ENCODE measurements at places on chromosomes 2 and 18.

DNA sequence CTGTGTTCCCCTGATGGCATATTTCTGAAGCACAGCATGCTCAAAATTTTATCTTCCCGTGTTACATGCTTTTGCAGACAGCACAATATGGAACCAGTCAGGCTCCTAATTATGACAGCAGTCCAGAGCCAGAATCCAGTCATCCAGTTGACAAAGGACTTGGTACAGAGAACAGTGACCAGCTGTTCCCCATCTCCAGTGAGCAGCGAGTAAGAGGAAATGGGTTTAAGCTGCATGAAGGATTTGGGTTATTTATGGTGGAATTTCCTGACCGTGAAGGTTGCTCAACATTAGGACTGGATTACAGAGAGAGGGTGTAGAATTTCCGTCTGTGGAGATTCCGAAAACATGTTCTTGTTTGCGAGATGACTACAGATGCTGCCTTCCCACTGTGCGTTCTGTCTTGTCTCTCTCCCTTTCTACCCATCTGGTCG, 24.4 kb downstream of the SGPP2 start:
- DNase-seq = no peak

- DNase-seq = no peak
These were observed 15.2 kb upstream of the CCDC74B start for GRCh38 chr2:130160131-130160530.

GRCh38 chr18:80163183-80163582, 54.1 kb downstream of the ADNP2 start:
- DNase-seq = no peak

- DNase-seq = no peak
These were observed 88.9 kb upstream of the CRIM1 start for GRCh38 chr2:36266536-36267121.

DNA sequence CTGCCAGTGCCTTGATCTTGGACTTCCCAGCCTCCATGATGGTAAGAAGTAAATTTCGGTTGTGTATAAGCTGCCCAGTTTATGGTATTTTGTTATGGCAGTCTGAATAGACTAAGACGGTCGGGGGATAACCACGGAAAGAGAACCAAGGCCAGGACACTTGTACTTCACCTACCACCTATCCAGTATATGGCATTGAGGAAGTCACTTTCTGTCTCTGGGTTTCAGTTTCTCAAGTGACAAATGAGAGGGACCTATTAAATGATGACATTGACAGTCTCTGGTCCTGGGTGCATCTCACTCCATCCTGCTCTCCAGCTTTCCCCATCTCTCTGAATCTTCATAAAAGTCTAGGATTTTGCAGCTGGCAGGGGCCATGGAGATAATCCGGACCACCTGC, 183.8 kb upstream of the MSH6 start:
- DNase-seq = no peak

DNA sequence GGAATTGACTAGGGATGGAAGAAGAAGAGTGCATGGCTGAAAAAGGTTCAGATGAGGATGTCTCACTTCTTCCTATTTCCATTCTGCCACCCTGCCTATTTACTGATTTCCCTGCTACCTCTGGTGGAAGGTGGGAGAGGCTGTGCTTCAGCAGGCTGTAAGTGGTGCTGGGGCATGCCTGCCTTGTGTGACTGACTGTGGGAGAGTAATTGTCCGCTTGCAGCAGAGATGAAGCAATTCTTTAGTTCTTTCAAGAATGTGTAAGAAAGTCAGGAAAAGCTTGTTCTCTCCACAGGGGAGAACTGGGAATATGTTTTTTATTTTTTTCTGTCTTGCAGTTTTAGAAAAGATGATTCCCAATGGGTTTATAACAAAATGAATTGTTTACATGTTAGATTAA, 72.5 kb upstream of the NYAP2 start:
- DNase-seq = no peak

GRCh38 chr2:207746131-207746530, 23.6 kb downstream of the FZD5 start:
- DNase-seq = peak; percentile 58

DNA sequence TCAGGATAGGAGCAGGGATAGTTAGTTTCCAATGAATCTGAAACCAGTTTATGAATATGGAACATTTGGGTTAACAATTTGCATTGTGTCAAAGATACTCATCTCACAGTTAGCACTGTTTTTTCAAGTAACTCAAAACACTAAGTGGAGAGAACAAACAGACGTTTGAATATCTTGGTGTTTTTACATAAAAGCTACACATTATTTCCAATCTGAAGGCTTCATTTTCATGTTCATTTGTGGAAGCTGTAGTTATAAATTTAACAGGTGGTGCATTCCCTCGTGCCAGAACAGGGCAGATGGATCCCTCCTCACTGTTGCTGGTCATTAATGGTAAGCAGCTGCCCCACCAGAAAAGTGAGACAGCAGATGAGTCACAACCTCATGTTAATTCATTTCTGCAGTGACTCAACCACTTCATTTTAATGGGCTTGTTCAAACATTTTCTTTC, 286.9 kb downstream of the TMX3 start:
- peak; percentile 63 for DNase-seq

DNA sequence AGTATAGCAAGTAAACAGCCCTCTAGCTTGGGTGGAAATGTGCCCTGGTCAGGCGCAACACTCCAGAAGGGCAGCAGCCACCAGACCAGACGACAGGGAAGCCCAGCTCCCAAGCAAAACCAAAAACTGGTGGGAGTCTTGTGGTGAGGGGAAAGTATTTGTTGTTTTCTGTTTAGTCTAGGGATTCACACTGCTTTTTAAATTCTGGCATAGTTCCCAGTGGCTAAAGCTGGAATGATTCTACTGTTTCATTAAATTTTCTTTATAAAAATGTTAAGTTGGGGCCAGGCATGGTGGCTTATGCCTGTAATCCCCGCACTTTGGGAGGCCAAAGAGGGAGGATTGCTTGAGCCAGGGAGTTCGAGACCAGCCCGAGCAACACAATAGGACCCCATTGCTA, 38.5 kb downstream of the MERTK start:
- no peak for DNase-seq

- DNase-seq = no peak
These were observed 30.6 kb downstream of the HNRNPLL start for GRCh38 chr2:38572167-38572566.

GRCh38 chr2:47070920-47071824, 83.9 kb downstream of the STPG4 start:
- no peak for DNase-seq

DNA sequence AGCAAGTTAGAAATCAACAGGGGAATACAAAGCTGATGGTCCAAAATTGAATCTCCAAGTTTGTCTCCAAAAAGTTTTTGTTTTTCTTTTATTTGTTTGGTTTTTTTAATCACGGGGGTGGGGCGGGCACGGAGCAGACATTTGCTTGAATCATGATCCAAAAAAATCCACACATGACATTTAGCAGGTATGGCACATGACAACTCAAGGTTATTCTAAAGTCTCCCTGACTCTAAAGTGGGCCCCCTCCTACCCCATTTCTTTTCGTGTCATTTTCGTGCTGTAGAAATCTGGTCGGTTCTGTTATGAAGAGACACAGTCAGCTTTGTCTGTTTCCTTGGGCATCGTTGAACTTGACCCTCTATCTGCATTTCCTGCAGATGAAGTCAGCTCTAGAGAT, 14.6 kb downstream of the RNU4ATAC start:
- DNase-seq = no peak

DNA sequence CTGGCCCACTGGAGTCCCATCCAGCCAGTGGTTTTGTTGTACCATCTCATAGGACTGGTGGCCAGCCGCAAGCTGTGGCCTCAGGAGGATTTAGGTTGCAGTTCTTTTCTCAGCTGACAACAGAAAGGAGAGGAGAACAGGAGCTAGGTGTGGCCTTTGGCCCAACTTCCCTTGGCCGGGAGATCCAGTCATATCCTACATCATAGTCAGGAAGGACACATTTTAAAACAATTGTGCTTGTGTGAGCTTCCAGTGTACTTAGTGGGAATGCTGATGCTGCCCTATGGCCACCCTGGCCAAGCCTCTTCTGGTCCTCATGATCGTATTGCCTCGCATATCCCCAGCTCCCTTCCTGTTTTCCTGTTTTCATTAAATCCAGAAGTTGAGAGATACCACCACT, 98.1 kb downstream of the WDSUB1 start:
- DNase-seq = no peak

GRCh38 chr18:55296115-55296514, 291.9 kb downstream of the TCF4 start:
- DNase-seq = no peak

DNA sequence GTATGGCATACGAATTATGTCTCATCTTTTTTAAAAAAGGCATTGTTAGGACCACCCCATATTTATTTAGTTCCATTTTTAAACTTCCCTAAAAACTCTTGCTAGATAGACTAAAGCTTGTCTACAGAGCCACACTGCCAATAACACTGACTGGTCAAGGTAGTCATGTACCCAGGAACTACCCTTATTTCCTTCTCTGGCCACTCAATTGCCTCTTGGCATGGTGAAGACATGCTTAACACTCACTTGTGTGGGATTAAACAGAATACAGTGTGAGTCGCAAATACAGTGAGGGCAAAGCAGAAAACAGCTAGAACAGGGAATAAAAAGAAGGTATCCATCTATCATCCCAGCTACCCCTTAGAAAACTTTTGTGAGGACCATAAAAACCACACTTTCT, 57.4 kb downstream of the KCNG3 start:
- DNase-seq = no peak

GRCh38 chr2:159637240-159637639, 20.9 kb upstream of the BAZ2B start:
- no peak for DNase-seq

DNA sequence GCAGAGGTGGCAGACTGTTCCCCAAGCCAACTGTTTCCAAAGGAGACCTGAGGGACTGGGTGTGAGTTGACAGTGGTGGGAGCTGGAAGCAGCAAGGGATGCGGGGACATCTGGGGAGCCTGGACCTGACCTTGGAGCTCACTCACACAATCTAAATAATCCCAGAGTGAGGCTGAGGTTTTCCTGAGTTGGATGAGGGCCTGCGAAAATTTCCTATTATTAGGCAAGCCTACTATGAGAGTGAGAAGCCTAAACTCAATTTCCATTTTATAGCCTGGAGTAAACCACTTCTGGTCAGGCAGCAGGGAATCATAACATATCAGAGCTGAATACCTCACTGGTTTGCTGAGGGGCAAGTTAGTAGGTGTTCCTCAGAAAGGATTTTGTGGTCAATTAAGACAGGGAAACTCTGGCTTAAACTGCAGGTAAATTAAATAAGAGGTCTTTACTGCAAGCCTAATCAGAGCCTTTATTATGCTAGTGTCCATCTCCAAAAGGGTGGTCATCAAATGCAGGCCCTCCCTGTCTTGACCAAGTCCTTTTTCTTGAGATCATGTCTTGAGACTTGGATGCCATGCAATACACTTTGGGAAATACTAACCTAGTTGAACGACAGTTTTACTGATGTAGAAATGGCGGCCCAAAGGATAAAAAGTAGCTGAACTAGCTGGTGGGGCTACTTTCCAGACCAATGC, 1.7 kb upstream of the COX5B start:
- no peak for DNase-seq

Data from glutamatergic neuron (in vitro differentiated cells).